ENCODE measurements at places on chromosomes 11 and 22.

DNA sequence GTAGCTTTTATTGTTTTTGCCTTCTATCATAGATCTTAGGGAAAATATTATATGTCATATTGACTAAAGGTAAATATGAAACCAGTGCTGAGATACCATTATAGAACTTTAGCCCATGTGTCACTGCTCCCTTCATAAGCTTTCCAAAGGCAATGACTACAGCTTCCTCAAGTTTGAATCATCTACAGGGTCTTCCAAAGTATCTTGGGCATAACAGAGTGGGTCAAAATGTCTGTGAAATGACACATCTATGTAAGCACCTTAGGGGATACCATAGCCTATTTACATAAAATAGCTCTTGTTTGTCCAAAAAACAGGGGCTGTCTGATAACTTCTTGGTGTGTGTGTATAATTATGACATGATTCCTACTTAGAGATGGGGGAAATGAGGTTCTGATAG, 52.5 kb downstream of the RELT start:
- DNase-seq = no peak

- DNase-seq = no peak
These were observed 18.6 kb downstream of the CDC45 start for GRCh38 chr22:19498154-19498865.

DNA sequence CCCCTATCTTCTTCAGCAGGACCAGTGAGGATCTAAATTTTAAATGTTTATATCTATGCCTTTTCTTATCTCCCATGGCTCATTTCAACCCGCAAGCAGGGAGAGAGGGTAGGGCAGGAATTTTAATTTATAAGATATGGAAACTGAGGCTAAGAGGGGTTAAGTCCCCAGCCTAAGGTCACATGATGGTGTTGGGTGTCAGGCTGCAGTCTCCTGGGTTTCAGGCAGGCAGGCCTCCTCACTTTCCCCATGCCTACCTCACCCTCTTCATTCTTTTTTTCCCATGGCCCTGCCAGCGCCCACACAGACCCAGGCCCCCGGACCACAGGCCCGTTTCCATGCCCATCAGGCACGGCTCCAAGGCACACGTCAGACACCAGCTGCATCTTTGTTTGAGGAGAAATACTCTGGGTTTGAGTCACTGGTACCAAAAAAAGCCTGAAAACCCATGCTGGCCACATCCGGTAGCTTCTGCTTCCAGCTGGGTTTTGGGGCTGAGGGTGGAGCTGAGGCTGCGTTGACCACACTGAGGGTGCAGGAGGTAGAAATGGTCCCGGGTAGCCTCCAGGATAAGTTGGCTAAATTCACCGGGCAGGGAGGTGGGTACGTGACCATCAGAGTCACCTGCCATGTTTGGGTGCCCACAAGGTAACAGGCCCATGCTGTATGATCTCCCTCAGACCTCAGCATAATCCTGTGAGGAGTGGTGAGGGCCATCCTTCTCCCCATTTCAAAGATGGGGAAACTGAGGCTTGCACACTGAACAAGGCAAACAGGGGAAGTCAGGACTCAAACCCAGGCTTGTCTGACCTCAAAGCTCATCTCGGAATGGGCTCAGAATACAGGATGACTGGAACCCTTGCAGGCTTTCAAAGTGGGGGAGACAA, 7.5 kb downstream of the CRYBB1 start:
- DNase-seq = peak; percentile 33

GRCh38 chr11:118661425-118662301, 17.8 kb downstream of the TREH start:
- DNase-seq = no peak

GRCh38 chr11:128226106-128226716, 361.1 kb downstream of the ETS1 start:
- no peak for DNase-seq

GRCh38 chr11:35012467-35013191, 96.2 kb downstream of the PDHX start:
- DNase-seq = peak; percentile 15

GRCh38 chr22:20967697-20968211, 699 bp downstream of the AIFM3 start:
- no peak for DNase-seq

- DNase-seq = no peak
These were observed 2.5 kb upstream of the FAM83F start for GRCh38 chr22:39992088-39992826.

GRCh38 chr22:44372611-44373010, 59.9 kb upstream of the SHISAL1 start:
- no peak for DNase-seq

GRCh38 chr11:125375146-125375545, 120.9 kb downstream of the FEZ1 start:
- no peak for DNase-seq

- DNase-seq = no peak
These were observed 1086.8 kb downstream of the BRD1 start for GRCh38 chr22:48740731-48741405.

GRCh38 chr11:25793637-25794036, 538.3 kb upstream of the ANO3 start:
- DNase-seq = no peak

- no peak for DNase-seq
These were observed 379 bp upstream of the BRMS1 start for GRCh38 chr11:66345316-66345649.

DNA sequence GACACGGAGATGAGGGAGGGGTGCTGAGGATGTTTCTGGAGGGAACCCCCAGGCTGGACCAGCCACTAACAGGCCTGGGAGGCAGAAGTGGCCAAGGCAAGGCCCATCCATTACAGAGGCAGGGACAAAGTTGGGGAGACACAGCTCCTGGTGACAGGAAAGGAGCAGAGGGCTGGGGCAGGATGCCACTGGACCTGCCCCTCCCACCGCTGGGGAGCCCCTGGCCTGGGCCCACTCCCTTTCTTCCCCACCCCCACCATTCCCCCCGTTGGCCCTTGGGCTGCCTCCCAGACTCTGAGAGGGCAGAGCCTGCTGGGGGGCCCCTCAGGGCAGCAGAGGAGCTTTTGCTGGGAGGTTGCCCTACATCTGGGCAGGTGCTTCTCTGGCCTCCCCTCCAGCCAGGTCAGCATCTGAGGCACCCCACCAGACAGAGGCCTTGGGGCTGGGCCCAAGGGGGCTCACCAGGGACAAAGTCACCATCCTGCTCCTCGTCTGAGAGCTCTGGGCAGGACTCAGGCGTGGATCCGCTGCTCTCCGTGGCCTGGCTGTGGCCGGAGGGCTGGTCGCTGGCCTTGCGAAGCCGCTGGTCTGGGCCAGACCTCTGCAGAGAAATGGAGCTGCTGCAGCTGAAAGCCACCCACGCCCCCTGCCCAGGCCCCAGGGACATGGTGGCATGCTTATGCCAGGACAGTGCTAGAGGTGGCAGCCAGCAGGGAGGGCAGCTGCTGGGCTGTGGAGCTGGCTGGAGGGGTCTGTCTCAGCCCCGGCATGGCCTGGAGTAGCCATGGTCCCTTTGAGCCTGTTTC, 33.1 kb upstream of the CARS1 start:
- no peak for DNase-seq

GRCh38 chr11:123429913-123430720, at the start of gene GRAMD1B:
TSS of gene GRAMD1B (plus strand) at chr11:123430269. CDS start at chr11:123430793, 524 bp downstream.
- DNase-seq = peak; percentile 63

- no peak for DNase-seq
These were observed 11.3 kb downstream of the VPS37C start for GRCh38 chr11:61149624-61150615.

DNA sequence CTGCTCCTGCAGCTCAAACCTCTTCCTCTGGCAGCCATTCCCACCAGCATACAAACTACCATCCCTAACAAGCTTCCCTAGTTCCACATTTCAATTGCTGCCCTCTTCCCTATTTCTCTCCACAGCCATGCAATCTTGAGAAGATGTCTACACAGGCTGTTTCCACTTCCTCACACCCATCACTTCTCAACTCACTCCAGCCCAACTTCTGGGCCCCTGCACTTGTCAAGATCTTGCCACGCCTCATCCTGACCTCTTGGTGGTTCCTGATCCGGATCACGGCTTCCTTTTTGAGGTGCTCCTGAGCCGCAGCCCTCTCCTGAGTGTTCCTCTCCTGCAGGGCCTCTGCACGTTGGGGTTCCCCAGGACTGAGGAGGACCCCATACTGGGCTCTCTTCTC, 22.6 kb downstream of the RPL27A start:
- no peak for DNase-seq

GRCh38 chr22:49052560-49052959, 775.1 kb downstream of the BRD1 start:
- DNase-seq = no peak

- peak; percentile 90 for DNase-seq
These were observed 3.7 kb downstream of the RPS19BP1 start for GRCh38 chr22:39528681-39529486.

- no peak for DNase-seq
These were observed 45.2 kb downstream of the NECTIN1 start for GRCh38 chr11:119683783-119684182.
